ENCODE measurements at places on chromosomes 1 and 21. TPM values are rescaled to one million over a fixed set of nuclear protein-coding genes. Genes with fewer than 3 reads are reported as not detected.

DNA sequence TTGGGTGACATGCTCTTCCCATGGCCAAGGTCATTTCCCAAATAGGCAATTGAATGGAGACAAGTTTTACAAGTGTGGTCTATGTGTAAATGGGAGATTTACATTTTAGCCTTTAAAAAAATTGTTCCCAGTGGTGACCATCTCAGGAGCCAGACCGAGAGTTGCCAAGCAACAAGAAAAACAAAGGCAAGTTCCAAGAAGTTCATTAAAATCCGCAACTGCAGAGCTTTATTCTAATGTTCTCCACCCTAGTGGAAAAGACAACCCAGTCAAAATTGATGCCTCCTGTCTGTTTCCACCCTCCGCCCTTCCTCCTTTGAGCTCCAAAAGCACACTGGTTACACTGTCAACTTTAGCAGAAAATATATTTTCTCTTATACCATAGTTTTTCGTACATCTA, 33.2 kb upstream of the CD55 start:
- no peak for DNase-seq
- H3K27ac ChIP-seq = no peak overlapping the region
- no peaks in the 10 kb centered on the region for H3K27me3 ChIP-seq
- no peak overlapping the region for H3K4me3 ChIP-seq
- H3K4me1 ChIP-seq = no peaks in the 10 kb centered on the region

- no peak overlapping the region for H3K4me3 ChIP-seq
- H3K4me1 ChIP-seq = peaks cover 8% of the 10 kb centered on the region
- no peak overlapping the region for H3K27ac ChIP-seq
- peak; percentile 9 for DNase-seq
- no peaks in the 10 kb centered on the region for H3K27me3 ChIP-seq
Observed at GRCh38 chr1:34833711-34834110, 25.8 kb downstream of the SMIM12 start.

GRCh38 chr1:205477121-205477758, 21.4 kb upstream of the BLACAT1 start:
- peaks cover 4% of the 10 kb centered on the region for H3K4me1 ChIP-seq
- no peaks in the 10 kb centered on the region for H3K36me3 ChIP-seq
- no peaks in the 10 kb centered on the region for H3K27me3 ChIP-seq
- peak; percentile 86 for DNase-seq

DNA sequence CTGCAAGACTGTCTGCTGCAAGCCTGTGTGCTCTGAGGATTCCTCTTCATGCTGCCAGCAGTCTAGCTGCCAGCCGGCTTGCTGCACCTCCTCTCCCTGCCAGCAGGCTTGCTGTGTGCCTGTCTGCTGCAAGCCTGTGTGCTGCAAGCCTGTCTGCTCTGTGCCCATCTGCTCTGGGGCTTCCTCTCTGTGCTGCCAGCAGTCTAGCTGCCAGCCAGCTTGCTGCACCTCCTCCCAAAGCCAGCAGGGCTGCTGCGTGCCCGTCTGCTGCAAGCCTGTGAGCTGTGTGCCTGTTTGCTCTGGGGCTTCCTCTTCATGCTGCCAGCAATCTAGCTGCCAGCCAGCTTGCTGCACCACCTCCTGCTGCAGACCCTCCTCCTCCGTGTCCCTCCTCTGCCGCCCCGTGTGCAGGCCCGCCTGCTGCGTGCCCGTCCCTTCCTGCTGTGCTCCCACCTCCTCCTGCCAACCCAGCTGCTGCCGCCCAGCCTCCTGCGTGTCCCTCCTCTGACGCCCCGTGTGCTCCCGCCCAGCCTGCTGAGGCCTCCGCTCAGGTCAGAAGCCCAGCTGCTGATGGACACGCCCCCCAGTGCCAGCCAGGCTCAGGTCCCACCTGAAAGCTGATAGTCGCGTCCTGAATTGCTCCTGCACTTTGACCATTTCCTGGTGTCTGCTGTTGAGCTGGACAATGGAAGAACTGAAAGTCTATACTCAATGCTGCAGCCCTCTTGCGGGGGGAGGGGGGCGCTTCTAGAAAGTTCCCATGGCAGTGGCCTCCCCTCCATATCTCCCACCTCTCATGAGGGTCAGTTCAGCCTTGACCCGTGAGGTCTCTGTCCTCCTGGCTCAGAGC, 1.2 kb downstream of the KRTAP10-4 start:
- H3K4me1 ChIP-seq = no peaks in the 10 kb centered on the region
- DNase-seq = no peak
- no peak overlapping the region for H3K4me3 ChIP-seq
- no peak overlapping the region for H3K27ac ChIP-seq

DNA sequence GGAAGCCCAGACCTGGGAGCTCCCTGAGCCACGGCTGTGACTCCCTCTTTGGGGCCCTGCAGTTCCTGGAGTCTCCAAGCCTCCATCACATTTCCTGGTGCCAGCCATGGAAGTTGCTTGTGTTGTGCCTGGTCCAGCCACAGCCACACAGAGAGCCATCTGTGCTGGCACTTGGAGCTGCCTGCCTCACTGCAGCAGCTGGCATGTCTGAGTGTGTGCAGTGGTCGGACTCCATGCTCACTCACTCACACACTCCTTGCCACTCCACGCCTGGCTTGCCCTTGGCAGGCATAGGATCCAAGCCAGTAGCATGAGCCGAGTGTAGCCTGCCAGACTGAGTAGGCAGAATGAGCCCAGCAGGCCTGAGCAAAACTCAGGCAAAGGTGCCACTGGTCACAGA, 516.3 kb upstream of the BEND5 start:
- no peaks in the 10 kb centered on the region for H3K36me3 ChIP-seq
- no peaks in the 10 kb centered on the region for H3K27me3 ChIP-seq
- no peak overlapping the region for H3K27ac ChIP-seq

DNA sequence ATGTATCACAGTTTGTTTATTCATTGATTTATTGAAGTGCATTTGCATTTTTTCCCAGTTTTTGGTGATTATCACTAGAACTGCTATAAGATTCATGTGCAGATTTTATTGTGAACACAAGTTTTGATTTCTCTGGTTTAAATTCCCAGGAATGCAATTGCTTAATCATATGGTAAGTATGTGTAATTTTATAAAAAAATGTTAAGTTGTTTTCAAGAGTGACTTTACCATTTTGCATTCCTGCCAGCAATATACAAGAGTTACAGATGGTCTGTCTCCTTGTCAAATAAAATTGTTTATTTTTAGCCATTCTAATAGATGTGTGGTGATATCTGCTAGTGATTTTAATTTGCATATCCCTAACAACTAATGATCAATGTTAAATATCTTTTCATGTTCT, 127.3 kb upstream of the APP start:
- no peaks in the 10 kb centered on the region for H3K27me3 ChIP-seq
- no peaks in the 10 kb centered on the region for H3K36me3 ChIP-seq
- H3K27ac ChIP-seq = no peak overlapping the region
- H3K4me1 ChIP-seq = no peaks in the 10 kb centered on the region
- no peak overlapping the region for H3K4me3 ChIP-seq

DNA sequence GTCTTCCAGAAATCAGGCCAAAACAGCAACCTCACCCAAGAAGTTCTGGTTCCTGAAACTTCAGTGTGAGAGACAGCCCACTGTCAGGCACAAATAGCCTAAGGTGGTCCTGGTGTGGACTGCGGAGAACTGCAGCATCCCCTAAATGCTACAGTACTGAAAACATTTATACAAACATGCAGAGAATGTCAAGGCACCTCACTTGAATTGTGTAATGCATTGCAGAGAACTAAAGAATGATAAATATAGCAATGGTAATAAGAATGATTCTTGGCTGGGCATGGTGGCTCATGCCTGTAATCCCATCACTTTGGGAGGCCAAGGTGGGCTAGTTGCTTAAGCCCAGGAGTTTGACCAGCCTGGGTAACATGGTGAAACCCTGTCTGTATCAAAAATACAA, 138.6 kb downstream of the TIAM1 start:
- peaks cover 4% of the 10 kb centered on the region for H3K4me1 ChIP-seq
- no peak overlapping the region for H3K27ac ChIP-seq
- no peak overlapping the region for H3K4me3 ChIP-seq

DNA sequence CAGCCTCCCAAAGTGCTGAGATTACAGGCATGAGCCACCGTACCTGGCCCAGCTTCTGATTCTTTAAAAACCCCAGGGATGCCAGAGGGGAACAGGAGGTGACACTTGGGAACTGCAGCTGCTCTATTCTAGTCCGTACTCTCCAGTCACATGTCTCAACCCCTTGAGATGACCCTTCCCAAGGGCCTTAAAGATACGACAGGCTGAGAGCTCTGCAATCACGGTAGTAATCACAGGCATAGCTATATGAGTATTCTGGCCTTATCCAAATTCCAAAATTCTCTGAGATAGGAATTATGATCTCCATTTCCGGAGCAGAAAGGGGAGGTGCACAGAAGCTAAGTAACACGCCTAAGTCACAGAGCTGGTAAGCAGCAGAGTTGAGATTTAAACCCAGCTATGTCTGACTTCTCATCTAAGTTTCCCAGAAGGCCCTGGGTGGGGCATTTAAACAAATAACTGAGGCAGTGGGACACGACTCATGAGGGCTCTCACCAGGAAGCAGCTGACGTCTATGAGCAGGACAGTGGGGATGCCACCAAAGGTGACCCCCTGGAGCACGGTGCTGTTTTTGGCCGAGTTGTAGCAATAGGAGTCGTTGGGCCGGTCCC, 5.2 kb downstream of the TMEM63A start:
- no peak overlapping the region for H3K4me3 ChIP-seq
- H3K27ac ChIP-seq = no peak overlapping the region
- DNase-seq = no peak
- no peaks in the 10 kb centered on the region for H3K27me3 ChIP-seq
- peaks cover 74% of the 10 kb centered on the region for H3K36me3 ChIP-seq
- H3K4me1 ChIP-seq = peaks cover 27% of the 10 kb centered on the region

DNA sequence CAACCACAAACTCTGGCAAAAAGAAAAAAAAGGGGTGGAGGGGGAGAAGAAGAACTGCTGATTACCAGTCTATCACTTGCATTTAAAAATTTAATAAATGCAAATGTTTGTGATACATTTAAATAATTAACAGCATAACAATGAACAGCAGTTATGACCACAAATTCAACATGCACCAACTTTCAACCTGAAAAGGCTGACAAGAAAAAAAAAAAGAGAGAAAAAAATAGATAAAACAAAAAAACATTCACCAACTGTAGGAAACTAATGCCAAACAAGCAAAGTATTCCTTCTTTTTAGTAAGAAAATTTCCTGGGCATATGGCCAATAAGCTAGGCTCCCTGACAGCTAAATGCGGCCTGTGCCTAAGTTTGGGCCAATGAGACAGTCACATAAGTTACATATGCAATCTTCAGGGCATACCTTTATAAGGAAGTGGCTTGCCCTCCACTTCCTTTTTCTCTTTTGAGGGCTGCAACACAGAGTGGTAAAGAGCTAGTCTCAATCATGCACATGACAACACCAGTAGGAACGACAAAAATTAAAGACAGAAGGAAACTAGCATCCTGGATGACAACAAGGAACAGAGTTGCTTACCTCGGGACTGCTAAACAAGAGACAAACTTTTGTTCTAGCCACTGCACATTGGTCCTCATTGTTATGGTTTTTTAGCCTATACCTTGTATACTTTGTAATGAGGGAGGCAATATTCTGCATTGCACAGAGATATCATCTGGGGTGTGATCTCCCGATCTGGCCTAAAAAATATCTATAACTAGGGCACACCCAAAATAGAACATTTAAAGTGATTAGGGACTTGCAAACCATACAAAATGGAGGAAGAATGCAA, 24.2 kb upstream of the PHTF1 start:
- no peak for DNase-seq
- no peak overlapping the region for H3K27ac ChIP-seq
- peaks cover 6% of the 10 kb centered on the region for H3K36me3 ChIP-seq
- H3K4me3 ChIP-seq = no peak overlapping the region
- no peaks in the 10 kb centered on the region for H3K4me1 ChIP-seq

DNA sequence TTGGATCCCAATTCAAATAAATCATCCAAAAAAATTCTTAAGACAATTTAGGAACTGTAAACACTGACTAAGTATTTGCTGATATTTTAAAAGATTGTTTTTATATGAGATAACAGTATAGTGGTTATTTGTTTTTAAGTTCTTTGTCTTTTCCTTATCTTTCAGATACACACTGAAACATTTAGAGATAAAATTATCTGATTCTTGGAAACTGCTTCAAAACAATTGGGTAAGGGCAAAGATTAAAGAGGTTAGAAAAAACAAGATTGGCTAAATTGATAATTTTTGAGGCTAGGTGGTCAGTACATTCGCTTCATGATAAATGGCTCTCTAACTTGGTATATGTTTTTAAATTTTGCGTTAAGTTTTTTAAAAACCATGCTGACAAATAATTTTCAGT, 117.3 kb downstream of the PSMG1 start:
- no peak overlapping the region for H3K27ac ChIP-seq
- H3K36me3 ChIP-seq = no peaks in the 10 kb centered on the region
- H3K4me3 ChIP-seq = peak overlapping the region; percentile 20
- DNase-seq = no peak
- no peaks in the 10 kb centered on the region for H3K27me3 ChIP-seq

- H3K4me1 ChIP-seq = no peaks in the 10 kb centered on the region
- no peak overlapping the region for H3K4me3 ChIP-seq
- DNase-seq = peak; percentile 10
- H3K27ac ChIP-seq = no peak overlapping the region
Observed at GRCh38 chr1:36696261-36696940, 213.7 kb upstream of the CSF3R start.

DNA sequence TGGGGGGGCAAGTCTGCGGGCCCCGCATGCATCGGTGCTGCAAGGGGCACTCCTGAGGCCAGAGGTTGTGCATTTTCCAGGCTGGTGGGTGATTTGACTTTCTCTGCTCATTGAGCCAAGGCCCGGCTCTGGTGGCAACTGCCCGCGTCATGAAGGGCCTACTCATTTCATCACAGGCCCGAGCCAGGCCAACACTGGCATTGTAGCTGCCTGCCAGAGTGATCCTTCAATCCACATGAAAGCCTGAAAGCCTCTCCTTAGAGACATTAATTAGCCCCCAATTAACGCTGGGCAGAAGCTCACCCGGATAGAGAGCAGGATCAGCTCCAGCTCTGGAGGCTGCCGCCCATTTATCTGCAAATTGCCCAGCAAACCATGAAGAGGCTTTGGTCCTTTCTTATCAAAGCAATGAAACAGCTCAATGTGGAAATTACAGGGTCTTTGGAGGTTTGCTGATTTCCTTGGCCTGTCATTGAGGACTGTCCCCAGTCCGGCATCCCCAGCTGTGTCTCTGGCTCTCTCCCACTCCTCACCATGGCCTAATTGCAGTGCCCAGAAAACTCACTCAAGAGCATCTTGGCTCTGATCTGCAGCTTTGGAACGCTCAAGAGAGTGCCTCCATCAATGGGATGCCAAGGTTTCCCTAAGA, 50.4 kb upstream of the STUM start:
- no peak overlapping the region for H3K4me3 ChIP-seq
- no peak for DNase-seq
- H3K4me1 ChIP-seq = no peaks in the 10 kb centered on the region

GRCh38 chr1:212323066-212323465, 37.9 kb downstream of the PPP2R5A start:
- no peaks in the 10 kb centered on the region for H3K27me3 ChIP-seq
- peaks cover 12% of the 10 kb centered on the region for H3K36me3 ChIP-seq
- H3K4me3 ChIP-seq = no peak overlapping the region
- H3K4me1 ChIP-seq = no peaks in the 10 kb centered on the region
- no peak for DNase-seq
- no peak overlapping the region for H3K27ac ChIP-seq

KRTAP10-8 gene
- not detected for total RNA-seq

RGS13 gene
- total RNA-seq = not detected

MAEL gene
- total RNA-seq = not detected

SELE gene
- not detected for total RNA-seq
